SJCRH30 (cell line): ENCODE measurements at places on chromosomes 1 and 21. TPM values are rescaled to one million over a fixed set of nuclear protein-coding genes. Genes with fewer than 3 reads are reported as not detected.

GRCh38 chr1:235553112-235553551, 48.9 kb upstream of the B3GALNT2 start:
- H3K4me3 ChIP-seq = no peak overlapping the region
- no peaks in the 10 kb centered on the region for H3K4me1 ChIP-seq
- no peaks in the 10 kb centered on the region for H3K27me3 ChIP-seq
- no peak overlapping the region for H3K27ac ChIP-seq
- H3K36me3 ChIP-seq = no peaks in the 10 kb centered on the region
- no peak for DNase-seq

DNA sequence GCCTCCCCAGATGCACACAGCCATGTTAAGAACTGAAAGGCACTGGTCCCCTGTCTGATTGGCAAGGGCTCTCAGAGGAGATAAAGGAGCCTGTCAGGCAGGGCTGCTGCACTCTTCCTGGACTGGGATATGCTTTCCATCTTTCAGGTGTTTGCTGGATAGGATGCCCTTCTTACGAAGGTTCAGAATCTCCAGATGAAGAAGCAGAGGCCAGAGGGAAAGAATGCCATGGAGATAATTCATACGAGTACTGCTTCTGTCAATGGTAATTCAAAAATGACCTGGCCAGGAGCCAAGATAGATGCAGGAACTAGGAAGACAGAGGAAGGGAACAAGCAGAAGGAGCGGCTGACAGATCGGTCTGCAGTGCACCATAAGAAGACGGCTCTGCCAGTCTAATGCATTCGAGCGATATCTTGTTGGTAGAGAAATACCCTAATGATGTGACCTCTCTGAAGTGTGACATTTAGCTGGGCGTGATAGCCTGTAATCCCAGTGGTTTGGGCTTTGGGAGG, 16.6 kb upstream of the ATP2B4 start:
- DNase-seq = no peak
- no peaks in the 10 kb centered on the region for H3K27me3 ChIP-seq
- no peak overlapping the region for H3K27ac ChIP-seq
- no peaks in the 10 kb centered on the region for H3K36me3 ChIP-seq
- peaks cover 13% of the 10 kb centered on the region for H3K4me1 ChIP-seq

DNA sequence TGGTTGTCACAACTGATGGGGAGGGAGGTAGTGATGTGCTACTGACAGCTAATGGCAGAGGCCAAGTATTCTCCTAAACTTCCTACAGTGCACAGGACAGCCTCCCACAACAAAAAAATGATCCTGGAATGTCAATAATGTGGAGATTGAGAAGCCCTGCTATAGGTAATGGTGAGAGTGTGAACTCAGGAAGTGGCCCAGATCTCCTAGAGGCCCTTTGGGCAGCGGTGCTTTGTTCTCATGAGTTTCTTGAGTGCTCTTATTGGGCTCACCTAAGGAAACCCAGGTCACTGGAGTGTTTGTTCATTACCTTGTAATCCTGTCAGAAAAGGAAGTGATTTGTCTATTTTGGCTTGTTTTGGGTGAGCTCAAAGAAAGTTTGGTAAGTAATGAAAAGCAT, 5.9 kb downstream of the OTUD3 start:
- peaks cover 11% of the 10 kb centered on the region for H3K4me1 ChIP-seq
- no peak for DNase-seq
- peaks cover 64% of the 10 kb centered on the region for H3K36me3 ChIP-seq
- no peak overlapping the region for H3K27ac ChIP-seq

GRCh38 chr1:92623187-92623778, 136.6 kb upstream of the GFI1 start:
- no peaks in the 10 kb centered on the region for H3K4me1 ChIP-seq
- H3K4me3 ChIP-seq = no peak overlapping the region
- H3K27ac ChIP-seq = no peak overlapping the region

DNA sequence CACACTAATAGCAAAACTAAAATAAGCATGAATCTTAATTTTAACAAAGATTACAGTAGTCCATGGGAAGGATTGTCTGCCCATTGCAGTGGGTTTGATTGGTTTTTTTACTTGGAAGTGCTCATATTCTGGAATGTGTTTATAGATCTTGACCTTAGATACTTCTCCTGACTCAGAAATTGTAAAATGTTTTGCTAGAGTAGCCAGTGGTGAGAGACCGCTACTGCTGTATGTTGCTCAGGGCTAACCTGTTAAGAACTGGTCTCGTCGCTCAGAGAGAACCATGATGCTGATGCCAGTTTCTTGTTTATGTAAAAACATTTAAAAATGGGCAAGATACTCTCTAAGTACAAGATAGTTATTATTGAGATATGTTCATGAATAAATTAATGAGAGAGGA, 99.9 kb downstream of the ROR1 start:
- H3K27ac ChIP-seq = no peak overlapping the region
- DNase-seq = no peak
- no peaks in the 10 kb centered on the region for H3K36me3 ChIP-seq
- no peaks in the 10 kb centered on the region for H3K4me1 ChIP-seq

DNA sequence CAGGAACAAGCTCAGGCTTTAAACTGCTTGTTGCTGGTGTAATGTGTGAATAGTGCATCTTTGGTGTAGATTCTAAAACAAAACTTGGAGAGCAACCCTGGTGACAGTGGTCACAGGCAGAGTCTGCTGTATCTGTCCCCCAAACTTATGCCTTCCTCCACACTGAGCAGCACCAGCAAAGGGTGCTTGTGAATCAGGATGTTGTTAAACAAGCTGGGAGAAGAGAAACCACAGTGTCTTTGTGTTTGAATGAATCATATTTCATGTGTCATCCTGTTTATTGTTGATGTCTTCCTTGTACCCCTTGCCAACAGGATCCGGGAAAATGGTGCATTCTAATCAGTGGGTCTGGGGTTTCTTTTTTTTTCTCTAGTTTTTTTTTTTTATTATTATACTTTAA, 91.9 kb upstream of the COG2 start:
- H3K4me3 ChIP-seq = no peak overlapping the region
- no peak for DNase-seq
- no peaks in the 10 kb centered on the region for H3K4me1 ChIP-seq
- no peaks in the 10 kb centered on the region for H3K27me3 ChIP-seq
- no peak overlapping the region for H3K27ac ChIP-seq
- H3K36me3 ChIP-seq = no peaks in the 10 kb centered on the region

- H3K4me1 ChIP-seq = no peaks in the 10 kb centered on the region
- DNase-seq = no peak
- H3K27ac ChIP-seq = no peak overlapping the region
- no peaks in the 10 kb centered on the region; the same call in 1 of the 2 replicates for H3K27me3 ChIP-seq
- no peaks in the 10 kb centered on the region for H3K36me3 ChIP-seq
- no peak overlapping the region for H3K4me3 ChIP-seq
Measured at GRCh38 chr1:215529571-215529970, 37.5 kb upstream of the KCTD3 start.

DNA sequence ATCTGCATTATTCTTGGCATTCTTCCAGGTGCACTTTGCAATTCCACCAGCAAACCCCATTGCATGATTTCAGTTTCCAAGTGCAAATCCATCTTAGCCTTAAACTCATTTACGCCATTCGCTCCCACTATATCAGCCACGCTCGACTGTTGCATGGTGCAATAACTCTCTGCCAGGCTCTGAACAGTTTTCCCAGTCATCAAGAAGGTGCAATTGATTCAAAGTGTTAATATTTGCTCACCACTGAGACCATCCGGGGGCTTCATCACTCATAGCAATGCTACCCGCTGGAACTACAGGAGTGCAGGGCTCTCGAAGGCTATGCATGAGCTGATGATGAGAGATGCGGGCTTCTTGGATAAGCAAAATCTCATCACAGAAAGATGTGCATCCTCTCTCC, 488.2 kb downstream of the OMA1 start:
- no peak overlapping the region for H3K4me3 ChIP-seq
- no peaks in the 10 kb centered on the region for H3K36me3 ChIP-seq
- DNase-seq = no peak
- H3K27ac ChIP-seq = no peak overlapping the region
- no peaks in the 10 kb centered on the region for H3K27me3 ChIP-seq
- H3K4me1 ChIP-seq = peaks cover 14% of the 10 kb centered on the region

GRCh38 chr1:223492044-223492443, 98.8 kb downstream of the CCDC185 start:
- H3K27me3 ChIP-seq = peaks cover 21% of the 10 kb centered on the region
- H3K4me1 ChIP-seq = no peaks in the 10 kb centered on the region
- no peaks in the 10 kb centered on the region for H3K36me3 ChIP-seq
- H3K4me3 ChIP-seq = no peak overlapping the region
- no peak for DNase-seq

GRCh38 chr1:185468626-185469025, 151.6 kb upstream of the IVNS1ABP start:
- no peak for DNase-seq
- H3K27ac ChIP-seq = no peak overlapping the region
- H3K27me3 ChIP-seq = no peaks in the 10 kb centered on the region
- H3K4me3 ChIP-seq = no peak overlapping the region

- no peaks in the 10 kb centered on the region for H3K27me3 ChIP-seq
- H3K36me3 ChIP-seq = no peaks in the 10 kb centered on the region
- no peak for DNase-seq
- H3K4me3 ChIP-seq = no peak overlapping the region
- H3K4me1 ChIP-seq = no peaks in the 10 kb centered on the region
- no peak overlapping the region for H3K27ac ChIP-seq
Measured at GRCh38 chr21:29671728-29672127, 268.1 kb downstream of the GRIK1 start.

DNA sequence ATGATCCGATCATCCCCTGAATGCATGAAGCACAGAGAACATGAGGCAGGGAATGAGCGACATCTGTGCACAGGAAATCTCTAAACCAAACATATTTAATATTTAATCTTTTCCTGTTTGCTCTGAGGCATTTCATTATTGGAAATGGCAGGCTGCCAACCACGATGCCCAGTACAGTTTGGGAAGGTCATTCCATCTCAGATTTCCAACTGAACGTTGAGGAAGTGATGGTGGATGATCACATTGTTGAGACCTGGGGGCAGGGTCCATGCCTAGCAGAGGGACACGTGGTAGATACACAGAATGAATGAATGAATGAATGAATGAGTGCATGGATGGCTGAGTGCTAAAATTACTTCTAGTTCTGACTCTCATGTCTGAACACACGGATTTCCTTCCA, 15.9 kb upstream of the FASLG start:
- H3K27ac ChIP-seq = no peak overlapping the region; the same call in 1 of the 2 replicates
- peaks cover 27% of the 10 kb centered on the region for H3K4me1 ChIP-seq
- no peaks in the 10 kb centered on the region for H3K27me3 ChIP-seq
- no peak overlapping the region for H3K4me3 ChIP-seq

DNA sequence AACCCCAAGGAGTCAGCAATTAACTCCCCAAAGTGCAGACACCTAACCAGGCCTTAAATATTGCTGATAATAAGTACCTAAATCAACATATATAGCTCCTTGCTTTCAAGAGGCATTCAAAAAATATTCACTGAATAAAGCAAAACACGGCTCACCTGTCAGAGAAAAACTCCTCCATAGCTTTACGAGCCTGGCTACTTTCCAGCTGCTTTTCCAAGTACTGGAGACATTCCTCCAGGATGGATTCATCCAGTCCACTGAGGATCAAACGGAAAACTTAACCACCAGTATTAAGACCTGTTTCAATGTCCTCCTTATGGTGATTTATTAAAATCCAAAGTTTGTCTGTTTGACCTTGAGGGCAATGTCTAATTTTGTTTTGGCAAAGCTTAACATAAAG, 44.6 kb downstream of the UBR4 start:
- H3K27ac ChIP-seq = no peak overlapping the region
- H3K36me3 ChIP-seq = peaks cover 94% of the 10 kb centered on the region
- H3K4me3 ChIP-seq = no peak overlapping the region
- H3K27me3 ChIP-seq = no peaks in the 10 kb centered on the region
- H3K4me1 ChIP-seq = no peaks in the 10 kb centered on the region
- DNase-seq = no peak

DNA sequence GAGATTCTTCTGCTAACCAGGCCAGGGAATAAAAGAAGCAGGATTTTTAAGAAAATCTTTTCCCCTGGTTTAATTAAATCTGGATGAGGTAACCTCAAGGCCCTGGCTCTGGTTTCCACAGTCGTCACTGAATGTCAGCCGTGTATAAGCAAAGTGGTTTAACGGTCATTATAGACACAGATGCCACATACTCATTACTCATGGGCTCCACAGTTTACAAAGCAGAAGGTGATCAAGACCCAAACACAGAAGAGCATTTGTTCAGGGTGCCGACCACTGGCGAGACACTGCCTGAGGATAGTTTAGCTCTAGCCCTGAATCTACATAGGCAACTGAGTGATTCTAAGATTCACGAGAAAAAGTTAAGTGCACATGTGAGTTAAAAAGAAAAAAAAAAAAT, 27.8 kb upstream of the RAP1GAP start:
- H3K36me3 ChIP-seq = peaks cover 50% of the 10 kb centered on the region
- no peak overlapping the region for H3K4me3 ChIP-seq
- peaks cover 31% of the 10 kb centered on the region for H3K4me1 ChIP-seq

DNA sequence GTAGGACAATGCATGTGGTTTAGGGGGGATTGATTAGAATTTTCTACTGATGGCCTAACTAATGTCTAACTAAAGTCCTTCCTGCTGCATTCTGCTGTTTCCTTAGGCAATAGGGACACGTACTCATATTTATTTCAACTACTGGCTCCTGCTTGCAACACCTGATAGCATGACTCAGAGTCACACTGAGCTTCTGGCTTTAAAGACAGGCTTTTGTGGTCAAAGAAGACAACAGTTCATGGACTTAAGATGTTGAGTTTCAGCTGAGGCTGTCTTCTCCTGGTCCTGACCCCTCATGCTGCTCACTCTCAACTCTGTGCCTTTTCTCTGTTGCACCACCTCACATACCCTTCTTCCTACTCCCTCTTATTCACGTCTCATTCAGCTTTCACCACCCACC, 29.1 kb upstream of the TRABD2B start:
- no peaks in the 10 kb centered on the region for H3K4me1 ChIP-seq
- H3K27me3 ChIP-seq = 0 out of 2 replicates have a peak, but pooled peaks cover 6% of the 10 kb centered on the region
- no peaks in the 10 kb centered on the region for H3K36me3 ChIP-seq
- no peak for DNase-seq
- H3K4me3 ChIP-seq = no peak overlapping the region

GRCh38 chr21:31184459-31184858, 146.2 kb upstream of the KRTAP19-8 start:
- H3K4me3 ChIP-seq = no peak overlapping the region
- no peak overlapping the region for H3K27ac ChIP-seq
- DNase-seq = no peak
- H3K4me1 ChIP-seq = peaks cover 9% of the 10 kb centered on the region; the same call in 1 of the 2 replicates
- H3K27me3 ChIP-seq = no peaks in the 10 kb centered on the region
- no peaks in the 10 kb centered on the region for H3K36me3 ChIP-seq

- no peaks in the 10 kb centered on the region for H3K4me1 ChIP-seq
- no peak overlapping the region for H3K27ac ChIP-seq
- H3K36me3 ChIP-seq = no peaks in the 10 kb centered on the region
- H3K4me3 ChIP-seq = no peak overlapping the region
- H3K27me3 ChIP-seq = no peaks in the 10 kb centered on the region
Measured at GRCh38 chr21:17370263-17370662, 142.6 kb upstream of the CXADR start.

- no peak overlapping the region for H3K27ac ChIP-seq
- no peaks in the 10 kb centered on the region; the same call in 1 of the 2 replicates for H3K4me1 ChIP-seq
- no peak overlapping the region for H3K4me3 ChIP-seq
- no peak for DNase-seq
- no peaks in the 10 kb centered on the region for H3K36me3 ChIP-seq
Measured at GRCh38 chr1:204149107-204149506, 2.7 kb downstream of the ETNK2 start.

GRCh38 chr1:2475571-2475970, 518 bp upstream of the PLCH2 start:
- H3K36me3 ChIP-seq = no peaks in the 10 kb centered on the region
- no peak overlapping the region for H3K27ac ChIP-seq
- H3K27me3 ChIP-seq = peaks cover 71% of the 10 kb centered on the region
- no peaks in the 10 kb centered on the region for H3K4me1 ChIP-seq

- no peak for DNase-seq
- H3K27me3 ChIP-seq = no peaks in the 10 kb centered on the region
- no peaks in the 10 kb centered on the region for H3K4me1 ChIP-seq
Measured at GRCh38 chr1:51525295-51525694, 6.2 kb upstream of the EPS15 start.

MYBPH gene
- total RNA-seq = 1.1 and 1.8 TPM in 2 replicates

VTCN1 gene
- total RNA-seq = 0.40 and 0.41 TPM in 2 replicates

KRTAP21-2 gene
- total RNA-seq = not detected in 2 replicates

C4BPA gene
- total RNA-seq = 0.05 and 0.06 TPM in 2 replicates

S100A14 gene
- not detected in 2 replicates for total RNA-seq
